ENCODE measurements at places on chromosomes 5 and 9. TPM values are rescaled to one million over a fixed set of nuclear protein-coding genes. Genes with fewer than 3 reads are reported as not detected.

The LMNB1 gene
- polyA plus RNA-seq, result 160 TPM

The ADAMTSL1 gene
- 14.2 TPM for polyA plus RNA-seq

The PTPN3 gene
- 54.2 TPM for polyA plus RNA-seq

The ASTN2 gene
- polyA plus RNA-seq, result 17.2 TPM

The GPR21 gene
- 0.33 TPM for polyA plus RNA-seq

The ENHO gene
- polyA plus RNA-seq, result 1.7 TPM

DNA sequence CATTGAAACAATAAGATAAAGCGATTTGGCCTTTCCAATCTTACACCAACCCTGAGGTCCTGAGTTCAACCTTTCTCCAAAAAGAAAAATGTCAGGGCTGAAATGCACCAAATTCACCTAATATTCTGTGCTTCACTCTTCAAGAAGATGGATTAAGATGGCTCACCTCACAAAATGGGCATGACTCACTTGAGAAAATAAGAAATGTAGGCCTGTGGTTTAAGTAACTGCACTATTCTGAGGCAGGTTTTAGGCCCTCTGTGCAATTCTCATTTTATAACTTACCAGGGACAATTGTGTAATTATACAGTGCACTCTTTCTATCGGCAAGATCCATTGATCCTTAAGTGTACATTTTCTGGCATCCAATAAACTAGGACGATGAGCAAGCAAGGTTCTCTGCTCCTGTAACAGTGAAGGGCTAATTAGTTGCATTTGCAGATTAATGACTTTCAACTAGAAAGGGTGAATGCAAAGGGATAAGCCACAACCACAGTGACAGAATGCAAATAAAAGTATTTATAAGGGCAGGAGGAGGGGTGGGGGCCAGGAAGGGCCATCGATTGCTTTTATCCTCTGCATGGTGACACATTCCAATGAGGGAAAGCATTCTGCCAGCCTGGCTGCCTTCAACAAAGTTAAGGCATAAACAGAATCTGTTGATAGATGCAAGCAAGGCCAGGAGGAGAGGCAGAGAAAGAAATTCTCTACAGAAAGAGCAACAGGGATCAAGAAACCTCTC is 214.5 kb downstream of the CAAP1 start:
- DNase-seq, result no peak

- DNase-seq, result no peak
Observed at GRCh38 chr9:36150574-36151315, 14.2 kb downstream of the GLIPR2 start.

DNA sequence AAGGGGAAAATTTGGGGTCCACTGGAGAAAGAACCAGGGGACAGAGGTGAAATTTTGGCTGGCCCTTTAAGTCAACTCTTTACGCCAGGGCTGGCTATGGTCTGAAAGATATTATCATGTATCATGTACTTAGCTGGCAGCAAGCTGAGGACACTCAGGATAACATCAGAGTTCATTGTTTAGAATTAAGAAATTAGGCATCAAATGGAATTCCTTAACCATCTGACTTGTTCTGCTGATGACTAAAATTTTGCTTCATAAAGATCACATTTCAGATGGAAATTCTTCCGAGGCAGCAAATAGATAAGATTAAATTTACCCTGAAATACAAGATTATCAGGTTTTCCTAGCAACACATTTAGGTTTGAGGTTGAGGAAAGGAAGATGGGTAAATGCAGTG is 269.4 kb upstream of the KLF9 start:
- no peak for DNase-seq

GRCh38 chr9:109597496-109597895 is 99.4 kb upstream of the PTPN3 start:
- DNase-seq, result no peak

DNA sequence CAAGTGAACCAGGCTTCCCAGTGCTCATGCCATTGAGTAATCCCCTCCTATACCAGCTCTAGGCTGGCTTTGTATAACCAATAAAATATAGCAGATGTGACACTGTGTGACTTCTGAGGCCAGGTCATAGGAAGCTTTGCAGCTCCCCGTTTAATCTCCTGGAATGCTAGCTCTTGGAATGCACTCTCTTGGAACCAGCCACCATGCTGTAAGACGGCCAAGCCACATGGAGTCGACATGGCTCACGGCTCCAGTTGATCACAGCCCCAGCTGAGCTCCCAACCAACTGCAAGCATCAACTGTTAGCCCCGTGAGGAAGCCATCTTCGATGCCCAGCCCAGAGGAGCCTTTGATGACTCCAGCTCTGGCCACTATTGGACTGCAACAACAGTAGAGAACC is 74.5 kb downstream of the SH3TC2 start:
- no peak for DNase-seq

GRCh38 chr9:20835377-20836286 is 151.6 kb downstream of the FOCAD start:
- DNase-seq, result no peak

DNA sequence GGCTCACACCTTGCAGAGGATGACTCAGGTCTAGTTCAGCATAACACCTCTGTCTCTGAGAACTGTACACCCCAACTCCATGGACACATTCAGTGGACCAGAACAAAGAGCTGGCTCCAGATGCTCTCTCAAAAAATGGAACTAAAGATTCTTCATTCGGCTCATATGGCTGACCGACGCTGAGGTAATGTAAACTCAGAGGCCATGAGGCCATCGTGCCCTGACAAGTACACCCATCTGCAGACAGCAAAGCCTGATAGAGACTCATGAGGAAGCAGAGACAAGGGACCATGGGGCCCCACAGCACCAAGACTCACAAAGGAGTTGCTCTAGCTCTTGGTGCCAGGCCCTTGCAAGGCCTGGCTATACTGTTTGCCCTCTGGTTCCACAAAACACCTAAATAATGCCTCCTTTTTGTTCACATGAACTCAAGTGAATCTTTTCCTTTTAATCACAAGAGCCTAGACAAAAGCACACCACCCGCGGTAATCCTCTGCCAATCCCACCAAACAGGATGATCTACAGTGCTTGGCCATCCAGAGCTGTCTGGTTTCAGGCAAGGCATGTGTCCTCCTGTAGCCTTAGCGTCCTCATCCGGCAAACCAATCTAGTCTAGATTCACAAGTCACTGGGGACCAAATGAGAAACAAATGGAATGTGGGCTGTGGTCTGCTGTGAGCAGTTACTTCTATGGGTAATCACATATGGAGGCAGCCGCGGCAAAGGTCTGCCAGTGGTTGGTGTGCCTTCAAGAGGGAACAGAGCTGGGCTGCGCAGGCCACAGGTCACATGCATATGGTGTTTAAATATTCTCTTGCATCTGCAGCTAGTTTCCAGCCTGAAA is 22.7 kb downstream of the MED27 start:
- DNase-seq, result no peak

All from renal cortex interstitium (tissue), 15 donors.